ENCODE measurements at places on chromosomes 2 and 18. TPM values are rescaled to one million over a fixed set of nuclear protein-coding genes. Genes with fewer than 3 reads are reported as not detected.

GRCh38 chr2:83561592-83561991 lies 897.5 kb downstream of the SUCLG1 start:
- DNase-seq: no peak

The AQP12B gene
- polyA plus RNA-seq: not detected

DNA sequence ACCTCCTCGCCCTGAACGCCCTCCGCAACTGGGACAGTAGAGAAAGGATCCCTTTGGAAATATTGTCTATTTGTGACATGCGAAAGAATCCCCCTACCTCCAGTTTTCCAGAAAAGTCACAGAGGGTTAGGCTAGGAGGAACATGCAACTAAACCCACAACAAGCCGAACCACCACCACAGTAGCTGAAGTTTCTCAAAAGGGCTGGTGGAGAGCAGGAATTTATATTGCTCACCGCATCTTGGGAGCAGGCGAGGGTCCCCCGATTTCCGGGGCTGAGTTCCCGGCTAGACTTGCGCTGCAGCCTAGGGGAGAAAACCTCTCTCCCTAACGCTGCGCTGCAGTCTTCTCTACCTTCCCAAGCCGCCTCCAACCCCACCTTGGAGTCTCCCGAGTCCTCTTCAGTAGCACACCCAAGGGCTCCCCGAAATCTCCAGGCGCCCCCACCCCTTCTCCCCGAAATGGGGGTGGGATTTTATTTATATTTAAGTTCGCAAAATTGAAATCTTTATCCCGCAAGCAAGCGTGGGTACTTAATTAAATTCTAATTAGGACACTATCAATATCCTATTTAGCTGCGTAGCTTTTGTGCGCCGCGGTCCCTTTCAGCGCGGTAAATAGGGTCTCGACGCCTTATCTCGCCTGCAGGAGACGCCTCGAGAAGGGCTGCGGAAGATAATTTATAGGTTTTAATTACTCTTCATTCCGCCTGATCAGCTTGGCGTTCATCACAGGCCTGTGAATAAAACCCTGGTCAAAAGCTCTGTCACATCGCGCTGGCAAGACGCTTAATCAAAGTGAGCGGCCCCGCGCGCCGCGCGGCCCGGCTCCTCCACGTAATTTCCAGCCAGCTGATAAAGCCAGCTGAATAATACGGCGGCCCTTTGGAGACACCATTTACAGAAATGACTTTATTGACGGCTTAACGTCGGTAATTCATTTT lies 2.0 kb upstream of the EN1 start:
- DNase-seq: no peak

The KLHL30 gene
- not detected for polyA plus RNA-seq

The PIKFYVE gene
- 7.4 TPM for polyA plus RNA-seq

GRCh38 chr18:78979730-78980278 lies at the start of gene SALL3:
TSS of gene SALL3 (plus strand) at chr18:78979818. CDS start at chr18:78980275, 457 bp downstream.
- no peak for DNase-seq

The CAPN14 gene
- not detected for polyA plus RNA-seq

The RTKN gene
- 40.2 TPM for polyA plus RNA-seq

- DNase-seq: no peak
Measured at GRCh38 chr2:163417596-163418337, 318.0 kb downstream of the FIGN start.

GRCh38 chr2:237316339-237316738 lies 97.6 kb downstream of the COL6A3 start:
- no peak for DNase-seq

The PDE11A gene
- polyA plus RNA-seq: 0.23 TPM

DNA sequence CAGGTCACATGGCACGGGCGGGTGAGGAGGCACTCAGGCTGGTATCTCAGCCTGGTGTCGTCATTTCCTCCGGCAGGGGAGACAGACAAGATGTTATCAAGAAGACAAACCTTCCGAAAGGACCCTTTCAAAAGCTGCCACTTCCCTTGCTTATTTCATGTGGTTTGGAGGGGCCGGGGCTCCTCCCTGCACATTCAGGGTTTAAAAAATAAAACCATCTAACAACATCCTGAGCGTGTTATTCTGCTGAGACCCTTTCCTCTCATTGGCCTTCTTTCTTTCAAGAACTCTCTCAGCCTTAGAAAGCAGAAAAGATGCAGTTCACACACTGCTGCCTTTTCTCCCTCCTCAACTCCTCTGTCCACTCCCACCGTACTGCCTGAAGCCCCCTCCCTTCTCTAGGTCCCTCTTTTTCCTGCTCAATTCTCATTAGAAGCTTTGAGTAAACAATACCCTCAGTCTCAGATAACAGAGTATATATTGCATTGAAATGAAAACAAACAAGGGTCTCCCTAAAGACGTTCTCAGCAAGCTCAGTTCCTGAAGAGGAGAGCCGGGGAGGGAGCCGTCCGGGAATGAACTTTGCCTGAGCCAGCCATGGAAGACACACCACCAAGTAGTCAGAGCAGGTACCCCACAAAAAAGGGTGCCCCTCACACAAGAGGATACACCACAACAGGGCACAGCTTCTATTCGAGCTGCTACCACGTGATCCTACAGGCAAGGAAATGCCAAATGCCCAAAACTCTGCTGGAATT lies 9.7 kb downstream of the SMAD7 start:
- DNase-seq: no peak

DNA sequence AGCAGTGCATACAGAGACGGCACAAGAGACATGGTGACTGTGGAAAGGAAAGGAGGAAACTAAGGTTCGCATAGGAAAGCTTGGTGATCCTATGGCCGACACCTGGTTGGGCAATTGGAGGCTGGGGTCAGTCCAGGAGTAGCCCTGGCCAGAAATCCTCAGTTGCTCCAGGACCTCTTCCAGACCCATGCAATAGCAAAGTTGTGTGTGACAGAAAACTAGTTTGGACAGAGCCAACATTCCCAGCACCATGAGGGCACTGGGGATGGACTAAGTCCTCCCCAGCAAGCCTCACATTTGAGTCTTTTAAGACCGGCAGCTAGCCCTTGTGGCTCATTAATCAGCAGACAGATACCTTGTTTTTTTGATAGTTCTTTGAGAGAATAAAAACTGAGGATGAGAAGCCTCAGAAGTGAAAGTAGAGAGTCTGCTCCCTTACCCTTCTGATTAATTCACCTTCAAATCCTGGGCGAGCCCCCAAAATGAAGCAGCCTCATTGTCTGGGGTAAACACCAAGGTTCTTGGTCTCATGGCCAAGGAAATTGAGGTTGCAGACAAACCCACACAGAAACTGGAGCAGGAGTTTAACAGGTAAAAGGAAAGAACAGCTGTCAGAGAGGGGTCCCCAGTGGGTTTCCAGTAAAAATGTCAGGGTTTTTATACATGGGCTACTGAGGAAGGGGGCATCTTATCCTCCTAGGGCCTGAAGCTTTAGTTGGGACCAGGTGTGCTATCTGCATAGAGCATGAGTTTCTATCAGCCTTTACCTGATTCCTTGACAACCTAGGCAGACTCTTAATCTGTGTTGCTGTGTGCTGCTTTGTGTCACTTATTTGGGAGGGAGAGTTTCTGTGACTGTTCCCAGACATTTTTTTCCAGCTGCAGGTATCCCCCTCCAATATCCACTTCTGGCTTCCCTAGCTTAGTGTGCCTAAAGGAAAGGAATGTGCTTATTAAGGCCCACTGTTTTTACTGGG lies 39.1 kb downstream of the STK17B start:
- no peak for DNase-seq

DNA sequence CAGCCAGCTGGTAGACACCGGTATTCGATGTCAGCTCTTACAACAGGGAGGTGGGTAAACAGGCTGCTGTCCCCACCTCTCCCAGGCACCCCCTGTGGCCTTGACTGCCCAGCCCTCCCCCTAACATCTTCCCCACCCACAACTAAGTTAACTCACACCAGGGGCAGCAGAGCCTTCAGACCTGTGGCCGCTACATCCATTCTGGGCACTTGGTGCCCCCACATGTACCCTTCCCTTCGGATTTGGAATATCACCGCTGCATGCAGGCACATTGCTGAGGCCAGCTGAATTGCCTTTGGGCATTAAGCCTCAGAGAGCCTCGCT lies 130.3 kb downstream of the MYCN start:
- DNase-seq: no peak

DNA sequence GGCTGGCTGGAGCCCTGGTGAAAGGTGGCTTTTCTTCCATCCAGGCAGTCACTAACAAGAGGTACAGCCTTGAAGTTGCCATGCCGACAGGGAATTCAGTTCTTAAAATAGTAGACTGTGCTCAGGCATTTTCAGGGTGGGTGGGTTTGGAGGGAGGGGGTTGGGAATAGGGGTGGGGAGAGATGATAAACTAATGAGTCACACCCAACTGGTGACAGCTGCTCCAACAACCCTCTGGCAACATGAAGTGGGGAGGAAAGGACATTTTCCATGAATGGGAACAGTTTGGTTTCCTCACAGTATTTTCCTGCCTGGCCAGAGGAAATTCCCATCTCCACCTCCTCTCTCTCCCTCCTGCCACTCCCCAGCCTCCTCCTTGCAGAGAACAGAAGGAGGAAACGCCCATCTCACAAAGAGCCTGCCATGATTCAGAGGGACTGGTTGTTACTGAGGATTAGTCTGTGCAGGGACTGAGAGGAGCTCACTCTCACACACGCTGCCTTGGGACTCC lies 113.0 kb upstream of the SLC1A4 start:
- no peak for DNase-seq

DNA sequence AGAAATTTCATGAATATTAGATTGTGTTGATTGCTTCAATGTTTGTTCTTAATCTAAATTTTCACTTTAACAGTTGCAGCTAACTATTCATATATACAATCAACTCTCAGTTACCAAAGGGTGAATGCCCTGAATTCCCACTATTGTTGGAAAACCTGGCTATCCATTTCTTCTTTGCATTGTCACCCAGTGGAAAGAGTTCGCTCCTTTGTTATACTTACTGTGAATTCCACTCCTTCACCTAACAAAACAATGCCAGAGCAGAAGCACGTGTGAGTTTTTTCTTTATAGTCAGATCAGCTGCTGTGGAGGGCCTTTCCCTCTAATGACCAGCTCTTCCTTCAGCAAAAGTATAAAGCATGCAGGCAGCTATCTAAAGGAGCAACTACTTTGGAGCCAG lies 409.2 kb upstream of the NRP2 start:
- no peak for DNase-seq

GRCh38 chr2:203743441-203743981 lies 37.1 kb downstream of the CD28 start:
- no peak for DNase-seq

DNA sequence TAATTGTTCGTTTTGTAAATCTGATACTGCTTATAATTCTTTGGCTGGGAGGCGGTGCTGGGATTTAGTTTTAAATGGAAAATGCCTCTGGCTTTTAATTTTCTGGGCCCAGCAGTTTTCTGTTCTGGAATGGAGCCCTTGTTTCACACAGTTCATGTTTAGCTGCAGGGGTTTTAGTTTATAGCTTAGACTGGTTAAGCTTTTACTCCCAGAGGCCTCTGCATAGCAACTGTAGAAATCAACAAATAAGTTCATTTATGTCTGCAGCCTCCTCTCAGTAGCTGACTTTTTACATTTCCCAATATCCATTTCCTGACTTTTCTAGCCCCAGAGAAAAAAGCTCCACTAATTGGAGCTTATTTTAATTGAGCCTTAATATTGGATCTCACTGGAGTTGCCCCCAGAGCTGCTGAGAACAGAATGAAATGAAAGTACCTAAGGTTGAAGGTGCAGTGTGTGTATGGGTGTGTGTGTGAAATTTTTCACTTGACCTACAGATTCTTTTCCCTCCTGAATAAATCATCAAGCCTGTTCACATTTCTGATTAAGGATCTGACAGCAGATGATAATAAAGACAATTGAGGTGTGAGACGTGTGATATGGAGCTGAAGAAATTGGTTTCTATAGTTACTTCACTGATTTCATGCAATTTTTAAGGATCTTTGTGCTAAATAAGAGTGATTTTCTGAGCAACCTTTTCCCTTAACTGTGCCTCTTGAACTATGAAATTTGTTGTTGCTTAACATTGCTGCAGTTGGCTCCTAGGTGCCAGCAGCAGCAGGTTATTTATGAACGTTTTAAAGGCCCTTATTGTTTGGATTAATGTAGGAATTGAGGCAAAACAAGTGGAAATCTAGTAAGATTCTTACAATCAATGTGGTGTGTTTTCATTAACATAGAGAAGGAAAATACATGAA lies 109.6 kb downstream of the TAF4B start:
- no peak for DNase-seq

DNA sequence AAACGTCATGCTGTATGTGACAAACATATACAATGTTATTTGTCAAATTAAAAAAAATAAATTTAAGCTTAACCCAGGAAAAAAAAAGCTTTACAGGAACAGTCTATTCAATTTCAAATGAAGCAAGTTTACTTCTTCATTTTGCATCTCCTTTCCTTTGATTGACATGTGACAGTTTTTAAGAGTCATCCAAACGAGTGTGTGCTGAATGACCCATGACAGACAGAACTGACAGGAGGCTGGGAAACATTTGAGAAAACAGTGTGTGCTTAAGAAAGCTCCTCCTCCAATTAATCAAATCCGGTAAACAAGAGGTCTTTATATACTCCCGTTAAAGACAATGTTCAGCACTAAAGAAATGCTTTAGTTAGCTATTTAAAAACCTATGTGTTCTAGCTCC lies 177.7 kb downstream of the SRBD1 start:
- no peak for DNase-seq

GRCh38 chr2:163592954-163593622 lies 142.7 kb downstream of the FIGN start:
- no peak for DNase-seq

GRCh38 chr2:232689152-232689910 lies 7.8 kb upstream of the GIGYF2 start:
- no peak for DNase-seq

DNA sequence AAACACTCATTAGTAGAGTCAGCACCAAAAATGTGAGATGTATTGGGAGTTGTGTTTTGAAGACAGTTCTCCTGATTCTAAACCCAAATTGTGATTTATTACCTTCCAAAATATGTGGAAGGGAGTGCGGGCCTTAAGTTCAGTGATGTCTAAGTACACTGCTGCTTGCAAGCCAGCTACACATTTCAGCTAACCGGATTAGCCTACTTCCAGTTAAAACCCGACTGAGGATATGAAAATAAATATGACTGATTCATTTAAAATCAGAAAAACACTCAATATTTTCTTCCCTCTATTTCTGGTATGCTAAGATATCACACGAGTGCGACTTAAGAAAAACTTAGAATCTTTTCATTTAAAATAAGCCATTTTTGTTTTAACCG lies 907 bp downstream of the FHL2 start:
- DNase-seq: no peak

DNA sequence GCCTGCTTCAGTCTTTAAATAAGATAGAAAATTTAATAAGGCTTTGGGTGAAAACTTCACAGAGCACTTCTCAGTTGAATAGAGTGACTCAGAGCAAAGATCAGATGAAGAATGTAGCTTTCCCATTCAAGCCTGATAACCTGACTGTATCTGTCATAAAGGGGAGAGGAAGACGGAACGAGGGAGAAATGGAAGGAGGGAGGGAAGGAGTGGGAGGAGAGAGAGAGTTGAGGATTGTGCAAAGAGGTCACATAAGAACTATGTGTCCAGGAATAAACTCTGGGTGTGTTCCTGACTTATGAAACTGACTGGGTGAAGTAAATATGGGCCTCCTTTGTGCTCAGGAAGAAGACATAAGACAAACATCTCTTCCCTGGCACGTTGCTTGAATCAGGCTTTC lies 385.5 kb downstream of the LPIN1 start:
- DNase-seq: no peak

Data from H1 (cell line).